ENCODE measurements at places on chromosomes 12 and 14.

DNA sequence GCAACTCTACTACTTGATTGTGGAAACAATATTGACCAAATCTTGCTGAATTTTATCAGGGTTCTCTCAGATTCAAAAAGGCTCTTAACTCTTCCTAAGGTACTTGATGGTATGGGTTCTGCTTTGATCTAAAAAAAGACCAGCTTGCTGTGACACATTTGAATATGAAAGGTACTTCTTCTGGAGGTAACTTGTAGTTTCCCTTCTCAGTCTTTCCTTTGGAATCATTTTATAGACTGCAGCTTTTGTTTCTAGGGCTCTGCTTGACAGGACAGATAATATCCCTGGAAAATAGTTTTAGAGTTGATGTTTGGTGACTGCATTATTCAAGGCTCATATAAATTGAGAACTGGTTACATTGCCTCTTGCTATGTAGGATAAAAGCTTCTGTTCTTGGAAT, 251.9 kb downstream of the FUT8 start:
- no peak for DNase-seq

DNA sequence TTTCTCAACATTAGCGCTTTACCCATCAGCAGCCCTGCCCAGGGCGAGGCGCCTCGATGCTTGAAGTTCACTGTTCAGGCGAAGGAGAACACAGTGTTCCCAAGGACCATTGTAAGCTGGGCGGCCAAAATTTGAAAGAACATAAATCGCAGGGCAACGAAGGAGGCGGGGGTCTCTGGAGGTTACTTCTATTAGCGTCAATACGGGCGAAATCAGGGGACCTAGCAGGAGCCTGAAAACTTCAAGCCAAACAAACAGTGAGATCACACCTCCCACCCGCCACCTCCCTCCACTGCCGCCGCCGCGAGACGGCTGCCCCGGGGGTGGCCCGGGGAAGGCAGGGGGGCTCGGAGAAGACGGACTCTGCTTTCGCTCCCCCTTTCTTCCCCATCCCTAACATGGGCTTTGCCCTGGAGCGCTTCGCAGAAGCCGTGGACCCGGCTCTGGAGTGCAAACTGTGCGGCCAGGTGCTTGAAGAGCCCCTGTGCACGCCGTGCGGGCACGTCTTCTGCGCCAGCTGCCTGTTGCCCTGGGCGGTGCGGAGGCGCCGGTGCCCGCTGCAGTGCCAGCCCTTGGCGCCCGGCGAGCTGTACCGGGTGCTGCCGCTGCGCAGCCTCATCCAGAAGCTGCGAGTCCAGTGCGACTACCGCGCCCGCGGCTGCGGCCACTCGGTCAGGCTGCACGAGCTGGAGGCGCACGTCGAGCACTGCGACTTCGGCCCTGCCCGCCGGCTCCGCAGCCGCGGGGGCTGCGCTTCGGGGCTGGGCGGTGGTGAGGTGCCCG, at the start of gene PDZRN4:
PDZRN4 (plus strand) TSS at position 263 of the 783 bp plus-strand sequence.
- no peak for DNase-seq

- DNase-seq: no peak
These were observed 229.2 kb downstream of the DPF3 start for GRCh38 chr14:72664651-72665050.

GRCh38 chr14:103138301-103139131, 15.3 kb downstream of the TNFAIP2 start:
- DNase-seq: no peak

DNA sequence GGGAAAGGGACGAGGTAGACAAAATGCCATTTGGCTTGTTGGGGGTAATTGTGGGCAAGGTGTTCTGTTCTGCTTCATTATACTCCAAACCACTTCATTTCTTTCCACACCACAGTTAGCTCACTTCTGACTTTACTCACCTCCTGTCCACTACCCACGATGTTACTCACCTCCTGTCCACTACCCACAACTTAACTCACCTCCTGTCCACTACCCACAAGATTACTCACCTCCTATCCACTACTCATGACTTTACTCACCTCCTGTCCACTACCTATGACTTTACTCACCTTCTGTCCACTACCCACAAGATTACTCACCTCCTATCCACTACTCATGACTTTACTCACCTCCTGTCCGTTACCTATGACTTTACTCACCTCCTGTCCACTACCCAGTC, 10.1 kb upstream of the TWF1 start:
- no peak for DNase-seq

Data from cerebellum (tissue), 4 donors.